ENCODE measurements at places on chromosomes 16 and 17. TPM values are rescaled to one million over a fixed set of nuclear protein-coding genes. Genes with fewer than 3 reads are reported as not detected.

The POLR2C gene
- total RNA-seq: 174 TPM

GRCh38 chr16:67443265-67443664 lies 12.3 kb downstream of the HSD11B2 start:
- DNase-seq: no peak

The ZNF629 gene
- 20.5 TPM for total RNA-seq

The SLC12A3 gene
- total RNA-seq: not detected

The KRT33B gene
- total RNA-seq: not detected

DNA sequence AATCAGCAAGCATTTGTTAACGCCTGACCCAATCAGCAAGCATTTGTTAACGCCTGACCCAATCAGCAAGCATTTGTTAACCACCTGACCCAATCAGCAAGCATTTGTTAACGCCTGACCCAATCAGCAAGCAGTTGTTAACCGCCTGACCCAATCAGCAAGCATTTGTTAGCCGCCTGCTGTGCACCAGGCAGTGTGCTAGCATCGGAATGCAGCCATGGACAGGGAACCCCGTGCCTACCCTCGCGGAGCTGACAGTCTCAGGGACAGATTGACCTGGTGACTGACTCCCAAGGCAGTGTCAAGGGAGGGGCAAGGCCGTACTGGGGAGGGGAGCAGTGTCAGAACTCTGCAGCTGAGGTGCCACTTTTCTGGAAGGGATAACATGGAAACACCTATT lies 66.9 kb downstream of the ABR start:
- DNase-seq: peak; percentile 29

The RNPS1 gene
- 226 TPM for total RNA-seq

The HS3ST3A1 gene
- 139 TPM for total RNA-seq

DNA sequence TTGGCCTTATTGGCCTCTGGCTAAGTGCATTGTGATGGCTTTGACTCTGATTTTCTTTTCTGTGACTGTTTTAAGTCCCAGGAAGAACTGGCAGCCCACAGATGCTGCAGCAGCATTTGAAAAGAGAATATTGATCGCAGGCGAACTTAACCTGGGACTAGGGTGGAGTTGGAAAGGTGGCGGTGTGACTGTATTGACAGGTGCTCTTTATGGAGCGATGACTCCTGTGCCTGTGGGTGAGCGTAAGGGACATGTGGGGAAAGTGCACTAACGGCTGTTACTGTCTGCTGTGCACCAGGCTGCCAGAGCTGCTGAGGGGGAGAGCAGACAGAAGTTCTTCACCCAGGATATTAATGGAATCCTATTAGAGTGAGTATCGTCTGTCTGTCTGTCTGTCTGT lies 21.3 kb downstream of the UBN1 start:
- DNase-seq: no peak
